BJ (cell line): ENCODE measurements at places on chromosomes 7 and 10.
A peak's percentile ranks its signal among the peaks of the same experiment; 100 is the strongest.

GRCh38 chr10:20489961-20490360, 407.1 kb downstream of the NEBL start:
- DNase-seq: no peak

DNA sequence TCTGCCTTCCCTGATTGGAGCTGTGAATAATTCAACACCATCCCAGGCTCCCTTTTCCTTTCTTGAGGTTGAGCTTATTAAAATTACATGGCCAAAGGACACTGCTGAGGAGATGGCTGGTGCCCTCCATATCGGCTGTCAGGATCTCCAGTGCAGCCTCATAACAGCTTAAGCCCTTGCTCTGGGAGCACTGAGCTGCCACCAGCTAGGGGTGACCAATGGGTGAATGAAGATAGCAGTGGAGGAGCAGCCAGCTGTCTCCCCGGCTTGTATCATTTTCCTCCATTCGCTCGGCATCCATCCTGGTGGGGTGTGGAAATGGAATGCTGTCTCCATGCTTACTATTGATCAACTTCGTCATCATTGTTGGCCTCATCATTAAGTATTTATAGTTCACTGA, 154.6 kb downstream of the TMEM178B start:
- DNase-seq: no peak

- no peak for DNase-seq
These were observed 318.9 kb downstream of the CXCL12 start for GRCh38 chr10:44065788-44066526.

DNA sequence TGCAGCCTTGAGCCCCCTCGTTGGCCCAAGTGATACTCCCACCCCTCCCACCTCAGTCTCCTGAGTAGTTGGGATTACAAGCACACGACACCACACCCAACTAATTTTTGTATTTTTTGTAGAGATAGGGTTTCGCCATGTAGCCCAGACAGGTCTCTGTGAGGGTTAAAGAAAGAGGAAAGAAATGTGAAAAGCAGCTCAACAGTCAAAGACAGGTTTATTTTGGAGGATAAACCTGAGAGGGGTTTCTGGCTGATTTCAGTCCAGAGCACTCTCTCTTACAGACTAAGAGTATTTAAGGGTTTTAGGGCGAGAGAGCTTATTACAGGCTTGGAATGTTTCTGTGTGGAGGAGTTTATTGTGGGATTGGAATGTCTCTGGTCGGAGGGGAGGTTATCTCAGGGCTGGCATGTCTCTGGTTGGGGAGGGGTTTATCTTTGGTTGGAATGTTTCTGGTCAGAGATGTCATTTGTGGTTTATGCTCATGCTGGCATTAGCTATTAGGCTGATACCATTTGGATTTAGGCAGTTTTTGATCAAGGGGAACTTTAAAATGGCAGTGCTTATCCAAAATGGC, 26.1 kb upstream of the SNX10 start:
- DNase-seq: no peak

DNA sequence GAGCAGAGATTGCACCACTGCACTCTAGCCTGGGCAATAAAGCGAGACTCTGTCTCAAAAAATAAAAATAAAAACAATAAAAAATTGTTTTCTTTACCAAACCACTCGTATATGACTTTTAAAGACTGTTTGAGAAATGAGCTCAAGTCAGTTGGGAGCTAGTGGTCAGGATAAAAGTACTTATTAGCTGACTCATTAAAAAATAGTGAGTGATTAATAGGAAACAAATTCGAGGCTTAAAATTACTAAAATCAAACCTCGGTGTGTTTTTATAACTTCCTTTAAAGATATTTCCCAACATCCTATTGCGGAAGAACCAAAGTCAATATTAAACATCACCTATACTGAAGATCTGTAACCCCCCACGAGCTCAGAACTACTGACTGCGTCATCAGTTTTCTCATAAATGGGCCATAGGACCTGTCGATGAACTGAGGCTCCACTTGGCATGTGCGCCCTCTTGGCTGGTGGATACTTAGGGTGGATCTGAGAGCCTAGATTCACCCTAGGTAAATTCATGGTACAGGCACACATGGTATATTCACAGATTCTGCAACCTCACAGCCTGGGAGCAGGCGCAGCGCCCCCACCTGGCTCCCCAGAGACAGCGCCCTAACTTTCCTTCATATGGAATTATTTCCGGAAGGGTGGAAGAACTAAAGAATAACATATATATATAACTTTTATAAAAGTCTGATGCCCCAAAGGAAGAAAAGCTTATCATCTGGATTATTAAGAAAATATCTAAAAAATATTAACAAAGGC, 9.2 kb downstream of the MKI67 start:
- no peak for DNase-seq

- no peak for DNase-seq
These were observed 192.1 kb downstream of the CELF2 start for GRCh38 chr10:11209830-11210181.

DNA sequence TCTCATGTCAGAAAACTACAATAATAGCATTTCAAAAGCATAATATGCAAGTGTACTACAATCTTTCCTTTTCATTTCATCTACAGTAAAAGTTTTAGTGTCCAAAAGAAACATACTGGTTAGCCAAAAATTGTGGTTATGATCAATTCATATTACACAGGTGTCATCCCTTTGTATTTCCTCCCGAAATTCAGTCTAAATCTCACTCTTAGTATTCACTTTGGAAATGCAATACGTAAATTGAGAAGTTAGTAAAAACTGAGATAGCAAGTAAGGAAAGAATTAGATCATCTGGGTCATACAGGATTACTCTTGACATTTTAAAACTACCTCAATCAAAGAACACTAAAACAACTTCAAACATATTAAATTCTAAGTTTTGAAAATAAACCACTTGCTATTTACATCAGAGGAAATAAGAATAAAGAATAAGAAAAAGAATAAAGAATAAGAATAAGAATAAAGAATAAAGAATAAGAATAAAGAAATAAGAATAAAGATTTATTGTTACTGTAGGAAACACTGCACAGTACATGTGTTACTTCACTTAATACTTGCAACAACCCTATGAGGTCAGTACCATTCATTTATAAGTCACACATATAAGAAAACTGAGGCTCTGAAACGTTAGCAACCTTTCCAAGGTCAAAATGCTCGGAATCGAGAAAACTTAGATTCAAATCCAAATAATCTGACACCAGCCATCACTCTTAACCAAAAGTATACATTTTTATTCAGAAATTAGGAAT, 10.5 kb downstream of the SNX13 start:
- no peak for DNase-seq

- DNase-seq: no peak
These were observed at the start of gene SEMA3E for GRCh38 chr7:83648464-83649241. TSS of gene SEMA3E (minus strand) at chr7:83649139.

- no peak for DNase-seq
These were observed 1.9 kb downstream of the VGF start for GRCh38 chr7:101163279-101164070.

- DNase-seq: no peak
These were observed 7.1 kb upstream of the TFPI2 start for GRCh38 chr7:93897680-93898079.

GRCh38 chr7:1290679-1291356, 58.1 kb downstream of the UNCX start:
- DNase-seq: peak; percentile 5

GRCh38 chr7:1939434-1940401, 269.6 kb downstream of the ELFN1 start:
- DNase-seq: no peak

- DNase-seq: no peak
These were observed 20.1 kb downstream of the ITGB1 start for GRCh38 chr10:32937911-32938424.

DNA sequence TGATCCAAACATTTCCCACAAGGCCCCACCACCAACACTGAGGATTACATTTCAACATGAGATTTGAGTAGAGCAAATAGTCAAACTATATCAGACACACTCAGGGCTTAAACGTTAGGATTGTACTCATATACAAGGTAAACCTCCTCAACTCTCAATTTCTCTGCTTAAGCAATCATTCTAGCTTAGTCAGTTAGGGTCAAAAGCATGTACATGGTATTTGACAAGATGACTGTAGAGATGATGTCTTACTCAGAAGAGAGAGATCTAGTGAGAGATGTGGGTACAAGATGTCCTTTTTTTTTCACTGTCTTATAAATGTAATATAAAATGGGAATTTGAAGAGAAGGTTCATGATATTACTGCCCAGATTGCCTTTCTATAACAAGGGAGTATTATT, 270.1 kb downstream of the PRKG1 start:
- no peak for DNase-seq

DNA sequence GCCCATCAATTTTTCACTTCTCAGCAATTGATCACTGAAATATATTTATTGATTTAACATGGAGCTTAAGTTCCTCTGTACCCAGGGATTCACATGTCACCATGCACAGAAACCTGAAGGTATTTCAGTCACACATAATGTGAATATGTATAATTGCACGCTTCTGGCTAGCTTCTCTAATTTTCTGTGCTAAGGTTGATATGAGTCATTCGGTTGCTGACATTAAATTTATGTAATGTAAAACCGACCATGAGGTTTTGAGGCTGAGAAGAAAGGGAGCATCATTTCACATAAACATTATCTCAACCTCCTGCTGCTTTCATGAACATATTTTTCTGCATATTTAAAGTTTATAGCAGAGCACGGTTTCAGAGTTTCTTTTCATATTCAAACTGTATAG, 381.0 kb upstream of the TPK1 start:
- no peak for DNase-seq

- DNase-seq: peak; percentile 30
These were observed 60.0 kb downstream of the WAC start for GRCh38 chr10:28592953-28593352.

DNA sequence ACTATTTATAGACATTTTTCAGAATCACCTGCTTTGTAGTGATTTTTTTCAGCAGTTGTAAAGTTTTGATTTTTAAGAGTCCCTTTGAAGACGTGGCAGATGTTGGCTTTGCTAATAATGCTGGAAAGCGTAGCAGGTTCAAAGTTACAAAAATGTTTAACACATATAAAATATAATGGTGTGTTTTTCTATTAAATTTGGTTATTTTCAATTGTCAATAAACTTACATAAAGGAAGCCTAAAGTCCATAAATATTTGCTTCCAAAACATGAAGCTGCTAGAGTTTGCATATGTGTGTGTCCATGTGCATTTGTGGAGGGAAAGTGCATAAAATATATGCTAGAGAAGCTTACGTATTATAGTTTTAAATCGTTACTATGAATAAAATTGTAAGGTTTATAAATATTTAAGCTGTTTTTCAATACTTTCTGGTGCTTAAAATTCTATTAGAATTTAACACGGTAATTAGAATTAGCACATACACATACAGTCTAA, 3.7 kb downstream of the MEOX2 start:
- DNase-seq: no peak

GRCh38 chr10:74511051-74511450, 315.3 kb upstream of the KAT6B start:
- no peak for DNase-seq

DNA sequence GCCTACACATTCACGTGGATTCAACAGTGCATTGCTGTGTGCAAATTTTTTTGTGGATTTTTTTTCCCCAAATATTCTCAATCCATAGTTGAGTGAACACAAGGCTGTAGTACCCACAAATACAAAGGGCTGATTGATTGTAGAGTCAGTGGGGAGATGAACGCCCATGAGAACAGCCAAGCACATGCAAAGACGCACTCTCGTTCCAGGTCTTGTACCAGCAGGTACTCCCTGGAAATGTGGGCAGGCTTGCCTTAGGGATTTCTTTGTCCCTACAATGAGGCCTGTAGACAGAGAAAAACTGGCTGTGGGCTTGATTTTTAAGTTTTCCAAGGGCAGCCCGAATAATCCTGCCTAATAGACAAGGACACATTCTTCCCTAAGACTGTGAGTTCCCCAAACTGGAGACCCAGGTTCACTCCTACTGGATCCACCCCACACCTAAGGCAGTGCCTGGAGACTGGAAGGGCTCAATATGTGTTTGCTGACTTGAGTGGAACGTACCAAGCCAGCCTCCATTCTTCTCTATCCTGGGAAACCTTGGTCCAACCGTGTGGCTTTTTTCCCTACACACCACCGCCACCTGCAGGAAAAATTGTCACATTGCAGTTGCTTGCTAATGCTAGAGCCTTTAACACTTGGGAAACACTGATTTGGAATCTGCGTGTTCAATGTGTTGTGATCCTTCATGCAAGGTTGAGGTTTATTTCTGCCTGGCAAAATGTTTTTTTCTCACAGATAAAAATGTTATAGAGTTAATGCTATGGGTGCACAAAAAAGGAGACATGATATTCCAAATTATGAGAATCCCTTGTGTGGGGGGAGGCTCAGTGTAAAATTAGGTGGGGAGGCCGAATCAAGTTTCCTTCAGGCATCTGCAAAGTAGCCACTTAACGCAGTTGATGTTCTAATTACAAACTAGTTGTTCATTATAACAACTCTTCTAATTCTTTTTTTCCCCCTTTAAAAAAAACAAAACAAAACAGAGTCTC, 49.3 kb downstream of the PPP1R17 start:
- DNase-seq: no peak

- peak; percentile 24 for DNase-seq
These were observed at the start of gene GSDME for GRCh38 chr7:24757353-24758275. TSS of gene GSDME (minus strand) at chr7:24757464. CDS start at chr7:24749774, 7,690 bp downstream.

DNA sequence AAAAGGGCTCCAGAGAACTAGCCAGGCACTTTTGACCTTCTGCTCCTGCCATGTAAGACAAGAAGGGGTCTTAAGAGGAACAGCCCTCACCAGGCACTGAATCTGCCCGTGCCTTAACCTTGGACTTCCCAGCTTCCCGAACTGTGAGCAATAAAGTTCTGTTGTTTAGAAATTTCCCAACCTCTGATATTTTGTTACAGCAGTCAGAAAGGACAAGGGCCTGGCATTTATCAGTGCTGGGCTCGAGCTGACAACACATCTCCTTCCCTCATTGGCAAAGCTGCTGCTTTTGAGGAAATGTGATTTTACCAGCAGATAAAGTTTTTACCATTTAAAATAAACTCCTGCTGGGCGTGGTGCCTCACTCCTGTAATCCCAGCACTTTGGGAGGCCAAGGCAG, 103.5 kb downstream of the GPR26 start:
- no peak for DNase-seq

GRCh38 chr7:151392426-151392825, 17.4 kb downstream of the WDR86 start:
- no peak for DNase-seq

DNA sequence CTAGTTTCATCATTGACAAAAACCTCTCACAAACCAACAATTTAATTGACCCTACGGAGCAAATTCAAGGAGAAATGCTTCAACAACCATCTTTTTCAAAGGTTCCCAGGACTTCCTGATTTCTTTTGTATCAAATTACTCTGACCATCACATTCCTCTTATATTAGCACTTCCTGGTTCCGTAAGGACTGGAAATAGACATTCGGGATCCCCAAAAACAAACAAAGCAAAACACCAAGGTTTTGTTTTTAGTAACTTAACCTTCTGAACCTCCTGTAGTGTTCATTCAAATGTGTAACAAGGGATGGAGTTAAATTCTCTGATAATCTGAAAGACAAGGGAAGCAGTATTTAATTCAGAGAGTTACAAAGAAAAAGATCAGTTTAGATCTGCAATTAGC, 387.6 kb upstream of the NRP1 start:
- no peak for DNase-seq

GRCh38 chr7:48085433-48085791, 3.7 kb upstream of the UPP1 start:
- DNase-seq: no peak

- DNase-seq: no peak
These were observed 68.7 kb downstream of the AFAP1L2 start for GRCh38 chr10:114335614-114336013.

GRCh38 chr7:99772565-99772964, 11.4 kb downstream of the CYP3A4 start:
- DNase-seq: no peak

- DNase-seq: no peak
These were observed 132.2 kb upstream of the FAM20C start for GRCh38 chr7:60017-60675.

GRCh38 chr10:71366690-71367089, 30.0 kb upstream of the CDH23 start:
- no peak for DNase-seq
